ENCODE measurements at places on chromosomes 11 and 22.

DNA sequence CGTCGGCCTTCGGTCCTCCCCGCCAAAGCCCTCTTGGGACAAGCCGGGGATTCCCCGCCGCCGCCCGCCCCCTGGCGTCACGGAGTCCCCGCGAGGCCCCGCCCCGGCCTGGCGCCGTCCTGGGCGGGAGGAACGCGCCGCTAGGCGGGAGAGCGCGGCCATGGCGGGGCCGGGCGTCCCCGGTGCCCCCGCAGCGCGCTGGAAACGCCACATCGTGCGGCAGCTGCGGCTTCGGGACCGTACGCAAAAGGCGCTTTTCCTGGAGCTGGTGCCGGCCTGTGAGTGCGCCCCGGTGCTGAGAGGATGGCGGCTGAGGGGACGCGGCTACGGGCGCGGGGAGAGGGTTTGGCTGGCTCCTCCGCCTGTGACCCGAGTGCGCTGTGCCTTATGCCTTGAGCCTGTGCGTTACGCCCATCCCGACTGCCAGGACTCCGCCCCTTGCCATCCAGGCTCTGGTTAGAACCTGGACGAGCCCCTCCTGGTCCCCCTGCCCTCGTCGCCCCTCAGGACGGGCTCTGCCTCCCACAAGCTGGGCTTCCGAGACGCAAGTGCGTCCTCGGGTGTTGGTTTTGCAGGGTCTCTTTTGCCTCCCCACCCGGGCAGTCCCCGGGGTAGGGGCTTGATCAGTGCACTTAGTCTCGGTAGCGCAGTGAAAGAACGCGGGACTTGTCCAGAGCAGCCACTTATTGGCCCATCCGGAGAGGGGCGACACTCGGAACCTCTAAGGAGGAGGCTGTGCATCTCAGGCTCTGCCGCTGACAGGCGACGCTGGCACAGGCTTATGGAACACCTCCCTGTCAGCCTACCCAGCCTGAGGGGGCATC lies at the start of gene ATG16L2:
Gene ATG16L2, plus strand, starts transcription at position 126 of the 824 bp plus-strand sequence. Its CDS starts 35 bp downstream, at position 161.
- peak; percentile 89 for DNase-seq

GRCh38 chr11:69387409-69387885 lies 93.5 kb downstream of the MYEOV start:
- no peak for DNase-seq

DNA sequence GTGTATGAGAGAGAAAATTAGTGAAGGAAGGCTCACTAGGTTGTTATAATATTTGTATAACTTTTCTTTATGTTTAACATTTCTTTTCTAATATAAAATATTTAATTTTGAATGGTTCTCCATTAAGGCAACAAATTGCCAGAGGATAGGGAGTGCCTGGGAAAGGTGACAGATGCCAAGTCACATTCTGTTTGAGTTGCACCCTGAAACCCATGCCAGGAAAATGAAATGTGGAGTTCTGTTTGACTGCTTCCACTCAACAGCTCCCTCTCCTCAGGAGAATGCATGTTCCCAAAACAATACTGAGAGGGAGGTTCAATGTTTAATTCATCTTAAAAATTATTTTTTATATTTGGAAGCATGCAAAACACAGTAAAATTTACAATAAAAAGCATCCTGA lies 5.9 kb upstream of the USP18 start:
- DNase-seq: no peak

- DNase-seq: no peak
Measured at GRCh38 chr11:44252999-44253602, 56.8 kb downstream of the ALX4 start.

DNA sequence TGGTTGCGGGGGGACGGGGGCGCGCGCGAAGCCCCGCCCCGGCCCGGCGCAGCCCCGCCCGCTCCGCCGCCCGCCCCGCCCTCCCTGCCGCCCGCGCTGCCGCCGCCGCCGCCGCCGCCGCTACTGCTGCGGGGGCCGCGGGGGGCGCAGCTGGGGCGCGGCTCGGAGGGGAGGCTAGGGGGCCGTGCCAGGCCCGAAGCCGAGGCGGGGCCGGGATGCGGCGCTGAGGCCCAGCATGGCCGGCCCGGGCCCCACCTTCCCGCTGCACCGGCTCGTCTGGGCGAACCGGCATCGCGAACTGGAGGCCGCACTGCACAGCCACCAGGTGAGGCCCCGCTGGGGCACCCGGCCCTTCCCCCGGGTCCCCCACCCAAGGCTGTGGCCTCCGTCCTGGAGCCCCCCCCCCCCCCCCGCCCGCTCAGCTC lies at the start of gene ANKRD13D:
Gene ANKRD13D, plus strand, starts transcription at position 78 of the 425 bp plus-strand sequence. Its CDS starts 158 bp downstream, at position 236.
- no peak for DNase-seq

GRCh38 chr11:10807493-10808234 lies 1.1 kb downstream of the EIF4G2 start:
- DNase-seq: peak; percentile 52

GRCh38 chr22:19179497-19180048 lies 1.0 kb upstream of the SLC25A1 start:
- DNase-seq: peak; percentile 33

DNA sequence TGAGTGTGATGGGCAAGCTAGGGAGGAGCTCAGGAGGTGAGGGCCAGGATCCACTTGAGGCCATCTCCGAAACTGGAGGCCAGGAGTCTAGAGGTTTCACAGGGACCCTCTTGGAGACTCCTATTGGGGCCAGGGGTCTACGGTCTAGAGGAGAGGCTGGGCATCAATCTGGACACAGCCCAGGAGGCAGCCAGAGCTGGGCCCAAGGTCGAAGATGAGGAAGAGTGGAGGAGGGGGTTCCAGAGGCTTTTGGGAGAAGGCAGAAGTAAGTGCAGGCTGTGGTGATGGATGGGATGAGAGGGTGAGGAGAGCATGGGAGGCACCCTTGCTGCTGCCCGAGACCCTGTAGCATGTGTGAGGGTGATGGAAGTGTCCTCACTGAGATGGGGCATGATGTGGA lies 56.6 kb downstream of the LRRC32 start:
- DNase-seq: no peak

GRCh38 chr22:36245805-36246356 lies 6.6 kb upstream of the APOL2 start:
- DNase-seq: no peak

DNA sequence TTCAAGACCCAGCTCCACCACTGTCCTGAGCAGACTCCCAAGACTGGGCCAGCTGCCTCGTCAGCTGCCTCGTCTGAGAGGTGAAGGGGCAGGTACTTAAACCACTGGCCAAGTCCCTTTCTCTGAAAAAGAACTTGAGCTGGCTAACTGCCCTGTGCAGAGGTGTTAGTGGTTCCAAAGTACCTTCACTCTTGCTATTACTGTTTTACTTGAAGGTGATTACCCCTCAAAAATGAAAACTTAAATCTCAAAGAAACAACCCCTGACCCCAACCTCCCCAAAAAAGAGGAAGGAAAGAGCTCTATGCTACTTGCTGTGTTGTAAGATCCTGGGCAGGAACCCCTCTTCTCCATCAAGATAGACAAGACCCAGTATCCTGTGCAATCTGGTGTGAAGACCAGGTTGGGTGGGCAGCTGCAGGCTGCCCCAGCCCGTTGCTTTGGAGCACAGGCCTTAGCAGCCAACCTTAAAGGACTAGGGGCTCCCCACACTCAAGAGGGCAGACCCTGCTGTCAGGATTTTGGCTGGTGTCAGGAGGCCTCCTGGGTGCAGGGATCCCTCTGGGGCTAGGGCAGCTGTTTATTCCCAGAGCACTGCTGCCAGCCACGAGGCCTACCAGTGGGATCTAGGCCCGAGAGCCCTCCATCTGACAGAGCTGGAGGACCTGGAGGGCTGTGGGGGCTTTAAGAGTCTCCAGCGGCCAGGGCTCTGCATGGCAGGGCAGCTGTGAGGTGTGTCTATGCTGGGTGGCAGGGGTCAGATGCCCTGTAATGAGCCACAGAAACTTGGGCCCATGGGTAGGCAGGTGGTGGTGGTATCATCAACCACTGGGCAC lies 13.0 kb downstream of the GUCD1 start:
- no peak for DNase-seq

DNA sequence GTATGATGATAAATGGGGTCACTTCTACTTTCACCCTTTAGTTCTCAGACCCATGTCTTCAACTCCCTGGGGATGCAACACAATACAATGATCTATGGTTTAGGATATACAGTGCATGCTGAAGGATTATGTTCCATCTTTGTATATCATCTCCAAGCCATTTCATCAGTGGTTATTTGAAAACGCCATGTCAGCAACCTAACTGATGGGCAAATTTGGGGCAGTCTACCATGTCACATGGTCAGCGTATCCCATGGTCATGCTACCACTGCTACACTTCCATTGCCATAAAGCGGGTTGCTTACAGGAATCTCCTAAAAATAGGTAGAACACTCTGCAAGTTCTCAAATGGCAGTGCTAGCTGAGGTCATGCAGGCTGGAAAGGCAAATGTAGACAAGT lies 236.5 kb upstream of the ISX start:
- no peak for DNase-seq

DNA sequence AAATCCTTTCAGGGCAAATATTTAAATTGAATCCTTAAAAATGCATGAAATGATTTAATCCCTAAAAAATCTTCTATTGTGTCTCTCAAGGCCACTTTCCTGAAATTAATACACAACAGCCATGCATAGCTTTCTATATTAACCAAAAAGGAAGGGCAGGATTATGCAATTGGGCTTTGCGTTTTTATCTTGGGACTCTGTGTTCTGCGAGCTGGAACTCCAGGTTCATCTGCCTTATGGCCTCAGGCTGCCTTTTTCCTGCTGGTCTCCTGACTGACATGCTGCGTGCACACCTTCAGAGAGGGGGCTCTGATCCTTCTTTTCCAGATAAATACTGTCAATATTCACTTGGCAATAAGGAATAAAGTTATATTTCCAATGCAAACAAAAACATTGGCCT lies 141.7 kb upstream of the GRIA4 start:
- no peak for DNase-seq

DNA sequence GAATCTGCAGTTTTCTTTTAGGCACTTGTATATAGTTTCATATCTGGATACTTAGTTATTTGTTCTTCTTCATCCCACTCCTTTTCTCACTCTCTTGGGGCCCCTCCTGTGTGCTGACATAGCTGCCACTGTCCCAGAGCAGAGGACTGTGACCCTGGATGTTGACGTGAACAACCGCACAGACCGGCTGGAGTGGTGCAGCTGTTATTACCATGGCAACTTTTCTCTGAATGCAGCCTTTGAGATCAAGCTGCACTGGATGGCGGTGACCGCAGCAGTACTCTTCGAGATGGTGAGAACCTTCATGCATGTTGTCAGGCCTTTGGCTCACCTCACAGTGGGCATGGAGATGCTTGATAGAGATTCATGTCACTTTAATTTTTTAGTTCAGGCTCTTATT lies 50.9 kb upstream of the YWHAH start:
- no peak for DNase-seq

DNA sequence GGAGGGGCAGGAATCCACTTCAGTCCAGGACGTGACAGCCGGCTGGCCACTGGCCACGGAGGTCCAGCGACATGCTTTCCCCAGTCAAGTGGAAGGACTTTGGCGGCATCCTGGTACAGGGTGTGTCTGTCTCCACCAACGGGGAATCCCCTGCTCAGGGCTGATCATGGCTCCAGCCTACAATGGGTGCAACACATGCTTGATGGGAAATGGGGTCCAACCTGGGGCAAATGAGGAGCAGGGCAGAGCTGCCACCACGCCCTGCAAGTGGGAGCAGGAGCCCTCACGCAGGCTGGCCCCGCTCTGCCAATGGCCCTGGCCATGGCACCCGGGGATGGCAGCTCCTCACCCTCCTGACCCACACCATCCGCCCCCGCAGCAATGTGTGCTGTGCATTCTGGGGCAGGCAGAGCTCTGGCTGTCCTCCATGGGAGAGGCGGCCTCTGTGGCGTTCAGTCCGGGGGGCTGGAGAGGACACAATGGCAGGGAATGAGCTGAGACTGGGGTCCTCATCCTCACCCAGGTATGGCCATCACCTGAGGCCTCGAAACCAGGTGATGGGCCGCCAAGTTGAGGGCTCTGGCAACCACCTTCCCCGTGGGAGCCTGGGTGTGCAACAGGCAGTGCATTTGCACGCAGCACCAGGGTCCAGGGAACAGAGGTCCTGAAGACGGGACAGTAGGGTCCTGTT lies 5.8 kb upstream of the SEPTIN5 start:
- DNase-seq: no peak

DNA sequence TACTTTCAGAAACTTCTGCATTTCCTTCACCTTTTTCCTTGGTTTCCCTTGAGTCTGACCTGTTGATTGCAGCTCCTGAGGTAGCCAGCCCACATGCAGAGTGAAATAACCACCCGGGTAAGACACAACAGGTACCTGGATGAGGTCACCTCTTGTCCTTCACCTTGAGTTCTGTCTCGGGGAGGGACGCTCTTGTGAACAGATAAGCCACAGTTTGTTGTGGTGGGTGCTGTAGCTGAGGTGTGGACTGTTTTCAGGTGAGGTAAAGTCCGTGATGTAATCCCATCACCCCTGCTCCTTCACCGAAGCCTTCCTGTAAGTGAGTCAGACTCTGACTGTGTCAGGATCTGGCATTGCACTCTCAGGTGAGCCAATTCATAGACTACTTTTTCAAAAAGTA lies 183.1 kb downstream of the NAV2 start:
- DNase-seq: no peak

DNA sequence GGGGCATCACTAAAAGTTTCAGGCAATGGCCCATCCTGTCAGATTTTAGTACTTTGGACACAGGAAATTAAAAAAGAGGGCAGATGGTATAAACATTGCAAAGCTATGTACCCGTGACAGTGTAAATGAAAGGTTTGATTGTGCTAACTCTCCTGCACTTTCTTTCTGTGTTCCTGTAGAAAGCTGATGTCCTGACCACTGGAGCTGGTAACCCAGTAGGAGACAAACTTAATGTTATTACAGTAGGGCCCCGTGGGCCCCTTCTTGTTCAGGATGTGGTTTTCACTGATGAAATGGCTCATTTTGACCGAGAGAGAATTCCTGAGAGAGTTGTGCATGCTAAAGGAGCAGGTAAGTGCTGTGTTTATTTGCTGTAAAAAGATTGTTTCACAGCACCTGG lies 10.3 kb downstream of the CAT start:
- no peak for DNase-seq

DNA sequence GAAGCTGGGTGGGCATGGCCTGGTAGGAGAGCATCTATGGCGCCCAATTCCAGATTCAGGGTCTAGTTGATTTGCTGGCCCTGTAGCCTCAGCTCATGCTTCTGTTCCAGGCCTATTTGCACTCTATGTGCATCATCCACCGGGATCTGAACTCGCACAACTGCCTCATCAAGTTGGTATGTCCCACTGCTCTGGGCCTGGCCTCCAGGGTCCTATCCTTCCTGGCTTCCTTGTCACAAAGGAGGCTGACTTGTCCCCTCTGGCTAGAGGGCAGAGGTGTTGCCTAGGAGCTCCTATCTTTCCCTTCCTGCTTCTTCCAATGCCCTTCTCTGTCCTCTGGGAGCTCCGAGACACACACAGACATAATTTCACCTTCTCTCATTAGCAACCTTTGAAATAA lies 21.3 kb downstream of the PIK3IP1 start:
- no peak for DNase-seq
